NCI-H2107 (cell line): ENCODE measurements at places on chromosomes 7 and 10.

DNA sequence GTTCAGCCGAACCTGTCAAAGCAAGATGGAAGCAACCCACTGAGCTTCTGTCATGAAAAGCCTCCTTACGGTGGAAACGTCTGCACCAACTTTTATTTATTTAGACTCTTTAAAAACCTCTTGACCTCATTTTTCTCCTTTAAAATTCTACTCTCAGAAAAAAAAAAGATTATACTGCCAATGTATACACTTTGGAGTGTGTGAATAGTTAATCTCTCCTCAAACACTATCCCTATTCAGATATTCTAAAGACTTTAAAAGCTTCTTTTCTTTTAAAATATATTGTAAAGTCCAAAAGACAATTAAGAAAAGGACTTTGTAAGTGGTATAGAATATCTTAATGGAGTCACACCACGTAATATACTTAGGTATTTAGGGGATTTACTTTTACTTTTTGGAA is 335.2 kb upstream of the SEMA3D start:
- no peak for DNase-seq

DNA sequence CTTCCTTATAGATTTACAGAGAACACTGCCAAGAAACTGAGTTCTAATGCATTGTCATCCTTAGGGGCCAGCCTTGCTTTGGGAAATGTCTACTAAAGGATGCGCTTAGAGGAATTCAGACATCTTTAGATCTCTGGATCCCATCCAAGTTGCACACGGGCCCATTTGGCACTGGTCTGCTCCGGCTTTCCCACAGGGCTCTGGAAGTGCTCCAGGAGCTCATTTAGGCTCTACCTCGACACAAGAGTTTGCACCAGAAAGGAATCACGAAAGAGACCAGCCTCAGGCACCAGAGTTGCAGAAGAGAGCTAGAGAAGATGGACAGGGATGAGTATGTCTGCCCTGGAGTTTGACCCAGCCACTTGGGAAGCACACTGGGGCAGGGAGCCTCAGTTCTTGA is 150.1 kb upstream of the TMEM72 start:
- no peak for DNase-seq

DNA sequence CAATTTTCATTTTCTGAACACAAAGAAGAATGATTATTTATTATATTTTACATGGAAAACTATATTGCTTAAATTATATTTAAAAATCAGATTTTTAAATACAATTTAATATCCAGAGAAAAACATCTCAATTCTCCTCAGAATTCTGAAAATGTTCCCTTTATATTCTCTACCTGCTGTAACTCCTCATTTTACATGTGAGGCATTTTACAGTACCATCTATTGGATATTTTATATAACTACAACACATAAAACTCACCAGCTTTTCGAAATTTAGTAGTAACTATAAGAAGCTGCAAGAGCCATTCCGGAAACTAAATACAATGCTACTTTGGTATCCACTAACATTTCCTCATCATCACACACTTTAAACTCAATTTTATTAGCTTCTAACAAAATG is 264.6 kb downstream of the DGKB start:
- DNase-seq, result no peak

GRCh38 chr10:130647341-130647740 is 511.1 kb downstream of the GLRX3 start:
- DNase-seq, result no peak

- no peak for DNase-seq
Measured at GRCh38 chr7:4689668-4690067, 7.6 kb downstream of the FOXK1 start.

GRCh38 chr10:20944789-20945502 is 47.8 kb upstream of the NEBL start:
- no peak for DNase-seq
